Activated T-cell treated with anti-CD3 and anti-CD28 coated beads for 4 hours (primary cell): ENCODE measurements at places on chromosomes 5 and 9.

DNA sequence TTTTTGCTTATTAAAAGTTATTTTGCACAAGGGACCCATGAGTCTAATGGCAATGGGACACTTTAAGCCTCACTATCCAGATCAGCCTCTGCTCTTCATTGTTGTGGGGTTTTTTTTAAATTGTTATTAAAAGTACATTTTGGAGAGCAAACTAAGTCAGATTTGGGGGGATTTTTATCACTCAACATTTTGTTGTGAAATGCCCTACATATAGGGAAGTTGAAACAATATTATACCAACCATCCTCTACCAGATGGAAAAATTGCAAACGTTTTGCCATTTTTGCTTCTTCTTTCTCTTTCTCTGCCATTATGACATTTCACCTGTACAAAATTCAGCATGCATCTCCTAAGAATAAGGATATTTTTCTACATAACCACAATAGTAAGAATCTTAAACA, 75.3 kb downstream of the SLC1A3 start:
- no peak for DNase-seq

- DNase-seq, result no peak
Observed at GRCh38 chr5:68683632-68684036, 410.2 kb upstream of the SLC30A5 start.

GRCh38 chr9:129415942-129416651, 204.8 kb downstream of the C9orf50 start:
- no peak for DNase-seq

- DNase-seq, result no peak
Observed at GRCh38 chr5:91486638-91487037, 103.5 kb upstream of the ARRDC3 start.

DNA sequence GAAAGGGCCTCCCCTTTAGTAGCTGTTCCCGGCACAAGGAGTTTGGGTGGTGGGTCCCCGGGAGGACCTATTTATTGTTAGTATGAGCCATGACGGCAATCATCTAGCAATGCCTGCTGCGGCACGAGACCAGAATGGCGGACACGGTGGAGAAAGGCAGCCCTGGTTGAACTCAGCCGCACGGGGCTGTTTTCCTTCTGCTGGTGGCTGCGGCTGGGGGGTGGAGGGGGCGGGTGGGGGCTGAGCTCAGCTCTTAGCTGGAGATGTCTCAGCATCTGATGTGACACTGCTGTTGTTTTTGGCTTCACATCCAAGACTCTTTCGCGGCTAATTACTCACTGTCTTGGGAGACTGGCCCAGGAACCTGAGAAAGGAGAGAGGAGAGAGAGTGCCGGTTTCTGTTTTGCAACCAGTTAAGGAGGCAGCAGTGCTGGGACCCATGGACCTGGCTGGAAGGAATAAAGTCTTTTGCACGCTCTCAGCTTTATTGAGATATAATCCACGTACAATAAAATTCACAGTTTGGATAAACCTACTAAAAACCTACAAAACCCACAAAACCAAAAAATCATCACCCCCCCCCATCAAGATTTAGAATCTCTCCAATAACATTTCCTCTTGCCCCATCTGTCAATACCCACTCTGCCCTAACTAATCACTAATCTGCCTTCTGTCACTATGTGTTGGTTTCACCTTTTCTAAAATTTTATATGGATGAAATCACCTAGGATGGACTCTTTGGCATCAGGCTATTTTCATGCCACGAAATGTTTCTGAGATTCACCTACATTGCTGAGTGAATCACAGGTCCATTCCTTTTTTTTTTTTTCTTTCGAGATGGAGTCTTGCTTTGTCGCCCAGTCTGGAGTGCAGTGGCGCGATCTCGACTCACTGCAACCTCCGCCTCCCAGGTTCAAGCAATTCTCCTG, 81.8 kb upstream of the NEURL1B start:
- DNase-seq, result no peak

DNA sequence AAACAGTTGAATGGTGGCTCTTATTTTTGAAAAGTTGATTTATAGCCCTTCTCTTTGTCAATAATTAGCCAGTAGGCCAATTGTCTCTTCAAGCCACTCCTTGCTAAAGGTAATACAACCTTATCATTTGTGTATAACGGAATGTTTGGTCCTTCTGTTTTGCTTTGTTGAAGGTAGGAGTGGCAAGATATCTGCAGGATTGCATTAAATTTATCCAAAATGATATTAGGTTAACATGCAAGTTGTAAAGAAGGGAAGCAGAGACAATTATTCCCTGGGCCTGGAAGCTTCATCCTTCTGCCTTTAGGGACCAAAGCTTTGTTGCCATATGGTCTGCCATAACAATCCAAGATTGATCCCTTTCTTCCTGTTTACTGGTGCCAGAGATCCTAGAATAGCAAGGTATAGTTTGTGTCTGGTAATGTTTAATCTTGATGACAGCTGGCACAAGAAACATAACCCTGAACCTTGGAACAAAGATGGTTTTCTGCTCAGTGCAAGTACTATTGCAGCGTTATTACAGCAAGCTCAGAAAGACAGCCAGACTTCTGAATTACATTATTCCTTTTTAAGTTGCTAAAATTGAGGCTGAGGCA, 15.5 kb upstream of the FSD1L start:
- no peak for DNase-seq

DNA sequence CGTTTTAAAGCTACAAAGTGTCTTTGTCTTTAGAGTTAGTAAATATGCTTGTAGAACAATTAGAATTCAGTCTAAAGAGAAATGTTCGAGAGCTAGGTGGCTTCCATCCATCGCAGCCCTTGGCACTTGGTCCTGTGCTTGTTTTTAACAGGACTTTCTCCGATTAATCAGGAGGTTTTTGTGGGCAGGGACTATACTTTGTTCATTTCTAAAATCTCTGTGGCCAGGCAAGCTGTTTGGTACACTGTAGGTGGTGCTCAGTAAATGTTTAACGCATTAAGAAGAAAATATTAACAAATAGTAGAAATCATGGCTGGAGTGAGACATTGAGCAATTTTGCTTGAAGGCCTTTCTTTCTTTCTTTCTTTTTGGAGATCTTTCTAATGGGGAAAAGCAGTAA, 20.8 kb downstream of the AGXT2 start:
- no peak for DNase-seq

DNA sequence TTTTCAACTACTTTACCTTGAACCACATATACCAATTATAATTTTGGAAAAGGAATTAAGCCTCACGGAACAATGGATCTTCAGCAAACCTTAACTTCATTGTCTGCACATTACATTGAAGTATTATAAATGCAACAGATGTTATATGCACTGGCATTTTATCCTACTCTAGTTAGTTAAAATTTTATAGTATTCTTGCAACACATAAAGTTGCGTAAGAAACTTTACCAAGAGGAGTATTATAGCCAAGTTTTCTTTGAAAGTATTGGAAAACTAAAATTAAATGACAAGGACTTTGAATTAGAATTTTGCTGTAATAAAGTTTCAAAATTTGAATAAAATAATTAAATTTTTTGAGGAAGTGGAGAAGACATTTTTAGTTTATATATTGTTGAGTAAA, 63.4 kb upstream of the SREK1 start:
- DNase-seq, result no peak

- no peak for DNase-seq
Observed at GRCh38 chr5:178267245-178267644, 34.6 kb upstream of the PHYKPL start.

DNA sequence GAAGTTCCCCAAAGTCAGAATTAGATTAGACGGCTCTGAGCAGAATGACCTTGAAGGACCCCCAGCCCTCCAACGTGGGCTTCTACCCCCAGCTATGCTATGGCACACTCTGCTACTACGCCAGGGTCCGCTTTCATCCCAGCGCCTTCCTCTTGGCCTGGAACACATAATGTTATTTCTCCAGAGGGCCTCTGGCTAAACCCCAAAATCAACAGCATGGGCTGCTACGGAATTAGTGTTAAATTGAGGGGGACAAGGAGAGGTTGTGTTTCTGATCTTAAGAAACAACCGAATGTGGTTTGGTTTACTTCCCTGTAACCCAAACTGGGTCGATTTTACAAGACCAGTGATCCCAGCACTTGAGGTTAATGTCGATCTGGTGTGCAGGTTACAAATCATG, 97.1 kb downstream of the ZNF618 start:
- no peak for DNase-seq

DNA sequence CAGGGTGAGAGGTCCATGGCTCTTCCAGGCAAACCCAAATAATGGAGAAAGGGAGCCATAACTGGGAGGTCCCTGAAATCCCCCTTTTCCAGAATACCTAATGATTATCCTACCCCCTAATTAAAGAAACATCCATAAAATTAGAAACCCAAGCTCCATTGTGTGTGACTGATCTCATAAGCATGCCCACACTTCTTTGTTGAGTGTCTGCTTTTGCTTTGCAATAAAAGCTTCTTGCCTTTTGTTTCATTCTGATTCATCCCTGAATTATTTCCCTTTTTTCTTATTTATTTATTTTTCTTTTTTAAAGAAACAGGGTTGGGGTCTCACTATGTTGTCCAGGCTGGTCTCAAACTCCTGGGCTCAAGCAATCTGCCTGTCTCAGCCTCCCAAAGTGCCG, 33.1 kb downstream of the BTF3 start:
- no peak for DNase-seq

DNA sequence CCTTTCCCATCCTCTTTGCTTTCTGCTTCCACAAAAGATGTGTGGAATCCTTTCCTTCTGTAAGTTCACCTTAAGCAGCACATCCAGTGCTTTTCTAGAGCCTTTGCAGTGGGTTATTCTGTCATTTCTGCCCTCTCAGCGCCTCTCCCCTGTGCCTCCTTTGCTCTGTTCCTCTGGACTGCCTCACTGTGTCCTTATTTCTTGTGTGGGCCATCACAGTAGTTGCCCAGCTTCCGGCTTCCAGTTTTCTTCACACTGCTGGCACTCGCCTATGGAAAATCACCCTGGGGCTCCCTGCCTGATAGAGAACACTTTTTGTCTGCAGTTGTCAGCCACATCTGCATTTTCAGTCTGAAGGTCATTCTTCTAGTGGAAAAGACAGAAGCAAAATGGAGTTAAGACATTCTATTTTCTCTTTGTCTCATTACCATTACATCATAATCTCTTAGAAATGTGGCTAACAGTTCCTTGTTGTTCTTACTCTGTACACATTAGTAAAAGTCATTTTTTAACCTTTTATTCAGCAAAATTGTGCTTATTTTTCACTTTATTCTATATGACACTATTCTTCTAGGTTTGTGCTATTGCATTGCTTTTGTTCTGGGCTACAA, 64.1 kb upstream of the ZNF608 start:
- DNase-seq, result no peak

DNA sequence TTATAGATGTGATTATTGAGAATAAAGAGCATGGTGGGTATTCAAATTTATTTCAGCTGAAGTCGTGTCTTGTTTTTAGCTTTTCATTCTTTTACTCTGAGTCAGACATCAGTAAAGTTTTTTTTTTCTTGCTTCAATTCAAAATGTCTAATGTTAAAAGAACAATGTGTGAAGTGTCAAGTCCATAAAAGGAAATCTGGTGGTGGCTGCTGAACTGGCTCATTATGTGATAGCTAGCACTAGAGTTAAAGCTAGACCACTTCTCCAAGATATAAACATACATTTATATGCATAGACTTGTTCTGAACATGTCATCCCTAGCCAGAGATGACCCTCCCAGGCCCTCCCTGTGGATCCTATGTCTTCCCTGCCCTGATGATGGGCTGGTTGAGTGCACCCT, 338.3 kb downstream of the RAB3C start:
- no peak for DNase-seq

GRCh38 chr9:114214686-114215414, 59.5 kb downstream of the COL27A1 start:
- no peak for DNase-seq

GRCh38 chr5:111755345-111755941, 1.6 kb downstream of the NREP start:
- no peak for DNase-seq

DNA sequence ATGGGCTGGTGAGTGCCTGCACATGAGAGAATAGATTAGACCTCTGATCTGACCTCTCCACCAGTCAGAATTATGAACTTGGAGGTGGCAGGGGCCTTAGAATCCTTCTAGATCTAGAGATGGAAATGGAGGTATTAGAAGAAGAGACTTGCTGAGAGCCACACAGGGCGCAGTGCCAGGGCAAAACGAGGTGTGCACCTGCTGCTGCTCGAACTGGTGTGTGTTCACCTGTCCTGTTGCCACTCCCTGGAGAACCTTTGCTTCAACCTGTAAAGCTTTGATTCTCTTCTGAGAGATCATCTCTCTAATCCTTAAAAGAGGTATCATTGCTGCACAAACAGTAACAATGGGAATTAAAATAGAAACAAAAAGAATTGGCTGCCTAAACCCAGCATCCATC, 24.9 kb downstream of the FRMPD1 start:
- no peak for DNase-seq

GRCh38 chr9:135326633-135327152, 152.9 kb upstream of the PPP1R26 start:
- DNase-seq, result no peak

DNA sequence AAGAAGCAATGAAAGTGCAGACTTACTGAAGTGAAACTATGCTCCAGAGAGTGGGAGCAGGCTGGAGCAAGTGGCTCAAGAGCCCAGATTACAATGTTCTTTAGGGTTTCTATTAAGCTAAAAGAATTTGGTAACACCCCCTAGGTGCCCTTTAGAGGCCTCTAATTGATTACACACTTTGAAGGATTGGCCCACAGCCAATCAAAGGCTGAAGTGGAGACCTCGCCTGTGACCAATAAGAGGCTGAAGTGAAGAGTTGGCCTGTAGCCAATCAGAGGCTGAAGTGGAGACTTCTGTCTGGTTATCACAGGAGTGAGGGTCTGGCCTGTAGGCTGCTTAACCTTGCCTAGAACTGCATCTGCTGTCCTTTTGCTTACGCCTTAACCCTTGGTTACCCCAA, 46.7 kb upstream of the SPATA31C2 start:
- no peak for DNase-seq

DNA sequence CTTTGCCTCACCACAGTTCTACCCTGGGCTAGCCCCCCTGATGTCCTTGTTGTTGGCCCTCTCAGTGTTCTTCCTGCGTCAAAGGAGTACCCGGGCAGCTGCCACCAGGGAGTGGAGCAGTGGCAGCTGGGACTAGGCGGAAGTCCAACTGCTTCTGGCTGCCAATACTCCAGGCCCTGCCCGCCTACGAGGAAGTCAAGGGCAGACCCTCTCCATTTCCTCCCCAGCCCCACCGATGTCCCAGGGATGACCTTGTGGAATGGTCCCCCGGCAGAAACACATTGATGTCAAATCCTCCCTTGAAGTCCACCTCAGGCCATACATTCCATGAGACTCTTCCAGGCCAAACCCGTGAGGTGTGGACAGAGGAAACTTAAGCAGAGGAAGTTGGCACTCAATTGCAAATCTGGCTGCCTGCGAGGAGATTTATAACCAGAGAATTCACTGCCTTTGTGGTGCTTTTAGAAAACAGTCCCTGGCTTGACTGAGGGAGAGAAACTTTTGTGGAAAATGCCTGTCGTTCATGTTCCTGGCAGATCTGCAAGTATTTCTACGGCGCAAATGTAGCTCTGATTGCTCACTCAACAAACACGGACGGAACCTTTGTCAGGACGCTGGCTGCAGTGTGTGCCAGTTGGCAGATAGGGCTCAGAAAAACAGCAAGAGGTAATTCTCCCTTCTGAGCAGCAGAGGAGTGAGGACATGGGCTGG, 339.7 kb downstream of the RAB3C start:
- no peak for DNase-seq

- DNase-seq, result no peak
Observed at GRCh38 chr5:62341783-62342475, 35.9 kb downstream of the KIF2A start.

GRCh38 chr9:91419222-91420191, 4.1 kb downstream of the NFIL3 start:
- DNase-seq, result no peak

GRCh38 chr5:90473396-90474234, 956 bp downstream of the MBLAC2 start:
- DNase-seq, result peak; percentile 1

GRCh38 chr5:75113354-75114113, 61.2 kb upstream of the GCNT4 start:
- DNase-seq, result no peak
